ENCODE measurements at places on chromosomes 6 and 20.

DNA sequence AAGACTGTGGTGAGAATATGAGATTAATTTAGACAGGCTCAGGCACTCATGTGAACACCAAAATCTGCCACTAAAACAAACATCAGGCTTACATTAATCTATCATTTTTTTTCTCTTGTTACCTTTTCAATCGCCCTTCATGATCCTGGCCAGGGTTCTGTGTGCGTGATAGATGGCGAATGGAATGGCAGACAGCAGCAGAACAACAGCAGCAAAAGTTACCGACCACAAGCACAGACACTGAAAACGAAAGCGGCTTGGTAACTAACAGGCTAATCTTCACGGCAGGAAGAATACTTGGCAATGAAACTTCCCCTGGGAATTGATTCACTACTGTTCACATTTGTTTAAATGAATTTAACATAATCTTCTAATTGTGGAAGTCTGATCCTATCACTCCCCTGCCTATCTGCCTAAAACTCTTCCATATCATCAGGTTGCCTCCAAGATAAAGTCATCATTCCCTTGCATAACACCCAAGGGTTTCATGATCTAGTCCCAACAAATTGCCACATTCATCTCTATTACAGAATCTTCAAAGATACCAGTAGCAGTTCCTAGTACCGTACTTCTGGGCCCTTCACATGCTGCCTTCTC is 28.7 kb downstream of the PTPRK start:
- no peak for DNase-seq

DNA sequence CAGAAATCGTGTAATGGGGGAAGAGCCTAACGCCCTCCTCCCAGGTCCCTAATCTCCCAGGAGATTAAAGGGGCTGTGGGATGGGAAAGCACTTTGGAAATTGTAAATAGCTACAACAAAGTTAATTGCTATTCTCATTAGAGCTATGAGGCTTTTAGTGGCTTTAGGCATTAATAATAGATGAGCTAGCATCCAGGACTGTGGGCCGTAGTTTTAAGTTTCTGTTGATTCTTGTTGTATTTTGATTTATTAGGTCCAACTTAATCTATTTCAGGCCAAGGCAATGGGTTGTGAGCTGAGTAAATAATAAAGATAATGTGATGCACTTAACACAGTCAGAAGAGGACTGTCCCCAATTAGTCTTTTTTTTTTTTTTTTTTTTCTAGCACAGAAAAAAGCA is 67.7 kb downstream of the ANKRD6 start:
- DNase-seq, result no peak

- DNase-seq, result no peak
Observed at GRCh38 chr6:90303039-90303438, 6.4 kb upstream of the BACH2 start.

GRCh38 chr6:107419733-107420132 is 39.6 kb downstream of the PDSS2 start:
- no peak for DNase-seq

DNA sequence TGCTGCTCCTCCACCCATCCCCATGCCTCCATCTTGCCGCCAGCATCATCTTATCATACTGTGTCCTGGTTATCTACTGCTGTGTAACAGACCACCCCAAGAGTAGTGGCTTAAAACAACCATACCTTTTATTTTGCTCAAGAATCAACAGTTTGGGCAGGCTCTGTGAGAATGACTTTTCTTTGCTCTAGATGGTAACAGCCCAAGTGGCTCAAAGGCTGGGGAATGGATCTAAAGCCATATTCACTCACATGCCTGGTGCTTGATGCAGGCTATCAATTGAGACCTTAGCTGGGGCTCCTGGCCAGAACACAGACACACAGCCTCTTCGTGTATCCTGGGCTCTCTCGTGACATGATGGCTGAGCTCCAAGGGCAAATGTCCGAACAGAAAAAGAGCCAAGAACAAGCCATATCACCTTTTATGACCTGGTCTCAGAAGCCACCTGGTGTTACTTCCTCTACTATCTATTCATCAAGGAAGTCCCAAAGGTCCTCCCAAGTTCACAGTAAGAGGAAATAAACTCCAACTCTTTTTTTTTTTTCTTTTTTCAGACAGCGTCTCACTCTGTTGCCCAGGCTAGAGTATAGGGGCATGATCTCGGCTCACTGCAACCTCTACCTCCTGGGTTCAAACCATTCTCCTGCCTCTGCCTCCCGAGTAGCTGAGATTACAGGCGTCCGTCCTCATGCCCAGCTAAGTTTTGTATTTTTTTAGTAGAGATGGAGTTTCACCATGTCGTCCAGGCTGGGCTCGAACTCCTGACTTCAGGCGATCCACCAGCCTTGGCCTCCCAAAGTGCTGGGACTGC is 159.3 kb upstream of the JARID2 start:
- DNase-seq, result no peak

DNA sequence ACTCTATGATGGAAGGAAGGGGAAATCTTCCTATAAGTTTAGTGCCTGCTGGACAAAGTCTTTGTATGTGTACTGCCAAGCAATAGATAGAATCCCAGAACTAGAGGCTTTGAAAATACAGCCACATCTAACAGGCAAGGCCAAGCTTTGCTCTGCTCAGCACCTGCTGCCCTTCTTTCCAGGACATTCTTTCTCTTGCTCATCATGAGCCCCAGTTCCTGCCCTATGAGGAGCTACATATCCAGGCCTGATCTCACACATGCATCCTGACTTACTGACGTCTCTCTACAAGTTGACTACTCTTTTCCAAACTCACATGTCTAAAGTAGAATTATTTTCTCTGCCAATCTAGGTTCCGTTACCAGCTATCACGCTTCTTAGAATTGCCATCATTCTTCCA is 64.5 kb upstream of the ENPP5 start:
- no peak for DNase-seq

GRCh38 chr6:42367353-42368011 is 84.2 kb downstream of the TRERF1 start:
- DNase-seq, result no peak

- no peak for DNase-seq
Observed at GRCh38 chr6:167244064-167244960, 46.8 kb upstream of the UNC93A start.

- no peak for DNase-seq
Observed at GRCh38 chr6:112017760-112018537, 36.0 kb upstream of the CCN6 start.

DNA sequence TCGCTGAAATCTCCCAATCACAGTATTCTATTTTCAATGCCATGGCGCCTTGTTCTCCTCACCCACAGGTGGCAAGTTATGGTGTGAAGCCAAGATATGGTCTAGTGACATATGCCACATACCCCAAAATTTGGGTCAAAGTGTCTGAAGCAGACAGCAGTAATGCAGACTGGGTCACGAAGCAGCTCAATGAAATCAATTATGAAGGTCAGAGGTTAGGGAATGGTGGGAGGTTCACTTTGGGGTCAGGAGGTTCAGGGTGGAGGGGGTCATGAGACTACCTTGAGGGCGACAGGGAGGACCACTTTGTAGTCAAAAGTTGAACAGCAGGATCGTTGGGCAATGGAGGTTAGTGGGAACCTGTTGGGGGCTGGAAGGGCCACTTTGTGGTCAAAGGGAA is 2.4 kb downstream of the CFB start:
- DNase-seq, result no peak

DNA sequence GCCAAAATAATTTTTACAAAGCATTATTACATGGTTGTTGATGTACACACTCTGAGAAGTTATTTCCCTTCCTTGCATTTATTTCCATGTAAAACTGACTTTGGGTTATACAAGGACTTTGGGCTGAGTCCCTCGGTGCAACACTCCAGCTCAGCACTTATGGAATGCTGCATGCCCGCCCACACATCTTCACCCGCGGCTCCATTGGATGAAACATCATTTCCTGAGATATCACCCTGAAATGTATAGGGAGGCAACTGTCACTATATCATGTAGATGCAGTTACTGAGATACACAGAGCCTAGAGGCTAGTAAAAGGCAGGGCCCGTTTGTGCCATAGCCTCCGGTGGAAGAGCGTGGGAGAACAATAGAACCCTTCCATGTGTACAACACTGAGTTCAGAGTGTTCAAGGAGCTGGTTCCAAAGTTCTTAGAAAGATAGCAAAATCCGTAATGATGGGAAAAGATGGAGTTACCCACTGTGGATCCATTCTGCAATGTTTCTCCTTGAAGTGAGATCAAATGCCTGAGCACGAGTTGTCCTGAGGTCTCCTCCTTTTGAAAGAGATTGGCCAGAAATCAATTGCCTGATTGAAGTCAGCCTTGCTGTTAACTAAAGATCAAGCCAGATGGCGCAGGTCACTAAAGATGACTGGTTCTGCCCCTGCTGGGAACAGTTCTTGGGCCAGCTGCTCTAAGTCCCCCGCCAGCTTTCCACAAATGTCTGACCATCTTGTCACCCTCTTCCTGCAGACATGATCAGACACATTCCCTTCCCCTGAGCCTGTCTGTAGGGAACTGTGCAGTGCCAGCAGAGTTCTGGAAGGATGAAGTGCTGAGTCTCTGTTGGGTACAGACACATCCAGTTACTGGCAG is 100.9 kb upstream of the IYD start:
- no peak for DNase-seq

DNA sequence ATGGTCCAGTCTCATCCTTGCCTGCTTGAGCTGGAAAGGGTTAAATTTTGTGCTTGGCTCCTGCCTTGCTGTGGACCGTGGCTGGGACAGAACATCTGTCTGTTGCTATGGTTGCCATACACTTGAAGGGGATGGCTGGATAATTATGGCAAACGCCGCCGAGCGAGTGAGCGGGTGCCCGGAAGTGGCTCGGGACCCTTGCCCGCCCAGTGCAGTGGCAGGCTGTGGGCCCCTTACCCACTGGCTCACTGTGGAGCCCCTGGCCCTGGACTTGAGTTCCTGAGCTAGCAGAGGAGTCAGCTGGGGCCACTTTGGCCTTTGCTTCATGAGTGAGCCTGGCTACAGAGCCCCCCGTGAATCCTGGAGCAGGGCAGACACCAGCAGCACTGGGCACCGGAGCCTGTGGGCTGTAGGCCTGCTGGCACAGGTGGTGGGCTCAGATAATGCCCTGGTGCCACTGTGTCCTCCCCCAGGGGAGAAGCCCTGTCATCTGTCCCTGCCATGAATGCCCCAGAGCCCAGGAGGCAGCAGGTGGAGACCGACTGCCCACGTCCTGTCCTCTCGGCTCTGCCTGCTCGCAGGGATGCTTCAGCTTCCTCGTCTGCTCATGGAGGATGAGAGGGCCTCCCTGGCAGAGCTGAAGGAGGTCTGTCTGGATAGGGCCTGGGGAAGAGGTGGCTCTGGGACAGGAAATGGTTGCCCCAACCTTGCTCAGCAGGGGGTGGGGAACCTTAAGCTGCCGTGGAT is 25.5 kb upstream of the NOL4L start:
- DNase-seq, result no peak

GRCh38 chr20:44036441-44036840 is 121.8 kb downstream of the TOX2 start:
- DNase-seq, result no peak

GRCh38 chr20:48385114-48385513 is 442.7 kb downstream of the PREX1 start:
- DNase-seq, result no peak

- DNase-seq, result no peak
Observed at GRCh38 chr6:102679865-102680264, 1286.4 kb downstream of the GRIK2 start.

GRCh38 chr20:36737183-36737499 is 8.7 kb downstream of the NDRG3 start:
- DNase-seq, result no peak

DNA sequence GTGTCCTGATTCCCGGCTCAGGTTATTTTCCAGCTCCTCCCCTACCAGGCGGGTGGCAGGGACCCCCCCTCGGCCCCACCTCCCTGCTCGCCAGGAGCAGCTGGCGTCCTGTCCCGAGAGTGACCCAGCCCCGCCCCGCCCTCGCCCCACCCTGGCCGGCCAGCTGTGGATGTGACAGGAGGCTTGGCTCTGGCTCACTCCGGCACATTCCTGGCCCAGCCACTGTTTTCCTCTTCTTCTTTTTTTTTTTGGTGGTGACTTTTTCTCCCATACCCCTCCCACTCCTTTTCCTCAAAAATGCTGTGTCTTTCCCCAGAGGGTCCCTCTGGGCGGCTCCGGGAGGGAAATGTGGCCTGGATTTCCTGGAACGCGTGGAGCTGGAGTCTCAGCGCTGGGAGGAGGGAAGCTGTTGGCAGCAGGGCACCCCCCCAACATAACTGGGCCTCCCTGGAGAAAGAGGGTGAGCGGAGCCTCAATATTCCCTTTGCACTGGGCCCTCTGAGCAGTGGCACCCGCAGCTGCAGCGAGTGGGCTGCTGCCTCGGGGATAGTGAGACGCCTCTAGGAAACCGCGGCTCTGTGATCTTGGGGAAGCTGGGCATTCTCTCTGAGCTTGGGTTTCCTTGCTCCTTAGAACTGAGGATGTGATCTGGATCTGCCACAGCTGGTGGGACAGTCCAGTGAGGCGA is 28.3 kb upstream of the CSNK2A1 start:
- no peak for DNase-seq

- DNase-seq, result no peak
Observed at GRCh38 chr6:2396846-2397630, 151.6 kb upstream of the GMDS start.

GRCh38 chr6:28995093-28995650 is 9.9 kb downstream of the ZNF311 start:
- DNase-seq, result no peak

GRCh38 chr20:58137651-58138265 is 90.7 kb downstream of the ANKRD60 start:
- no peak for DNase-seq

GRCh38 chr6:149060985-149061760 is 256.3 kb upstream of the TAB2 start:
- no peak for DNase-seq

DNA sequence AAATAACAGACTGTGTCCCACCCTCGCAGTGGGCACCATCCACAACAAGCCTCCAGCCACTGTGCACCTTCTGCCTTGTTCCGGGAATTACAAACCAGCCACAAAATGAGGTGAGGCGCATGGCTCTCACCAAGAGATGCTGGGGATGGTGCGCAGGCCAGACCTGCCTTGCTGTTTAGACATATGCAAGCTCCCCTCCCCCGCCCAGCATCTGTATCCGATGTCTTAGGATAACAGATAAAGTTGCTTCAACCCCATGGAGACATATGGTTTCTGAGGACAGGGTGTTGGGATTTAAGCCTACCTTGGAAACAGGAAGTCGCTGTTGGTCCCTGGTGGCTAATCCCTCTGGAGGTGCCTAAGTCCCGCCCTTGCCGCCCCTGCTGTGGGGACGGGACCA is 50.4 kb upstream of the MPC1 start:
- DNase-seq, result no peak

GRCh38 chr20:41245086-41245707 is 72.3 kb downstream of the ZHX3 start:
- DNase-seq, result no peak

DNA sequence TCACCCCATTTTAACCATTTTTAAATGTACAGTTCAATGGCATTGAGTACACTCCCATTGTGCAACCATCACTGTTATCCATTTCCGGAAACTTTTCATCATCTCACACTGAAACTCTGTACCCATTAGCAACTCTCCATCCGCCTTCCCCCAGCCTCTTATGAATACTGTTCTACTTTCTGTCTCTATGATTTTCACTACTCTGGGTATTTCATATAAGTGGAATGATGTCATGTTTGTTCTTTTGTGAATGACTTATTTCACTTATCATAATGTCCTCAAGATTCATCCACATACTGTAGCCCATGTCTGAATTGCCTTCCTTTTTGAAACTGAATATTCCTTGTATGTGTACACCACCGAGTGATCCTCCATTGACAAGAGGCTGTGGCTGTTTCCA is 92.9 kb upstream of the TOX2 start:
- no peak for DNase-seq
